ENCODE measurements at places on chromosomes 5 and 9.

DNA sequence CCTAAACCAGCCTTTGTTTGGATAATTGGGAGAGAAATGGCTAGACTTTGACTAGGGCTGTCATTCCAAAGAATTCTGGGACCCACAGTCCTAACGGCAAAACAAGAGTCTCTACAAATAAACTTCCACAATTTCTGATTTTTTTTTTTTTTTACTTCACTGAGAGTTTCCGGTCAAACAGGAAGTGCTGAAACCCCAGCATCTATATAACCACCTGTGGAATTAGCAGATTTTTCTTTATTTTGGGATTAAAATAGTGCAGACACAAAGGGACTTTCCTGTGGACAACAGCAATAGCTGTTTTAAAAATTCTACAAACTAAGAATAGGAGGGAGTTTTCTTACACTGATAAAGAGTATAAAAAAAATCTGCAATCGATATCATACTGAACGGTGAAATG is 157.4 kb downstream of the ARSB start:
- no peak for DNase-seq

GRCh38 chr5:131959136-131959535 is 13.7 kb upstream of the MEIKIN start:
- no peak for DNase-seq

GRCh38 chr5:53479590-53480415 is 626 bp upstream of the FST start:
- DNase-seq: peak; percentile 36

GRCh38 chr9:81032030-81032572 is 657.2 kb downstream of the TLE1 start:
- peak; percentile 58 for DNase-seq

GRCh38 chr9:86529496-86530275 is 175.5 kb upstream of the TUT7 start:
- DNase-seq: no peak

GRCh38 chr5:106121972-106122605 is 1548.6 kb downstream of the EFNA5 start:
- DNase-seq: peak; percentile 38

DNA sequence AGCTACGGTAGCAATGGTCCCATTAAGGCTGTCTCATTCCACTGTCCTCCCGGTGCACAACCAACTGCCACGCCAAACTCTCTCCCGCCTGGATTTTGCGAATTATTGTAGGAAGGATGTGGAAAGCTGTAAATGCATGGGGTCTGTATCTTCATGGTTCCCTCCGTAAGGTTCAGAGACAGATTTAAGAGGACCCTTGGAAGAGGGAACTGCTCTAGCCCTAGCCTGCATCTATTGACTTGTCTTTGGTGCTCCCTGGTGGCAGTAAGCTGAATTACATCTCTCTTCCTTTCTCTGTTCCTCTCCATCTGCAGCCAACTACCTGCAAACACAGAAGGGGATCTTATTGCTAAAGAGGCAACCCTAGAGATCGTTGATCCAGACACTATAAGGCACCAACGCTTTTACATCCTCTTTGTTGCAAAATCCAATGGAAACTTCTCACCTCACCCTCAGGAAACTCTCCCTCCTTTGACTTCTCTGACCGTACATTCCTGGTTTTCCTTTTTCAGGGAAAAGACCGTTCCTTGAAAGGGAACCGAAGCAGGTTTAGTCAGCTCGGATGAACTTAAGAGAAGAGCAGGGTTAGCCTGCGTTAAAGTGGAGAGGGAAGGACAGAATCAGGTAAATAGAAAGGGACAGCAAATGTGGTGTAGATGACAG is 11.9 kb downstream of the CAPSL start:
- DNase-seq: peak; percentile 57

GRCh38 chr5:55711507-55712022 is 559 bp downstream of the SLC38A9 start:
- no peak for DNase-seq

- no peak for DNase-seq
Measured at GRCh38 chr5:146451411-146451810, 4.3 kb downstream of the TCERG1 start.

DNA sequence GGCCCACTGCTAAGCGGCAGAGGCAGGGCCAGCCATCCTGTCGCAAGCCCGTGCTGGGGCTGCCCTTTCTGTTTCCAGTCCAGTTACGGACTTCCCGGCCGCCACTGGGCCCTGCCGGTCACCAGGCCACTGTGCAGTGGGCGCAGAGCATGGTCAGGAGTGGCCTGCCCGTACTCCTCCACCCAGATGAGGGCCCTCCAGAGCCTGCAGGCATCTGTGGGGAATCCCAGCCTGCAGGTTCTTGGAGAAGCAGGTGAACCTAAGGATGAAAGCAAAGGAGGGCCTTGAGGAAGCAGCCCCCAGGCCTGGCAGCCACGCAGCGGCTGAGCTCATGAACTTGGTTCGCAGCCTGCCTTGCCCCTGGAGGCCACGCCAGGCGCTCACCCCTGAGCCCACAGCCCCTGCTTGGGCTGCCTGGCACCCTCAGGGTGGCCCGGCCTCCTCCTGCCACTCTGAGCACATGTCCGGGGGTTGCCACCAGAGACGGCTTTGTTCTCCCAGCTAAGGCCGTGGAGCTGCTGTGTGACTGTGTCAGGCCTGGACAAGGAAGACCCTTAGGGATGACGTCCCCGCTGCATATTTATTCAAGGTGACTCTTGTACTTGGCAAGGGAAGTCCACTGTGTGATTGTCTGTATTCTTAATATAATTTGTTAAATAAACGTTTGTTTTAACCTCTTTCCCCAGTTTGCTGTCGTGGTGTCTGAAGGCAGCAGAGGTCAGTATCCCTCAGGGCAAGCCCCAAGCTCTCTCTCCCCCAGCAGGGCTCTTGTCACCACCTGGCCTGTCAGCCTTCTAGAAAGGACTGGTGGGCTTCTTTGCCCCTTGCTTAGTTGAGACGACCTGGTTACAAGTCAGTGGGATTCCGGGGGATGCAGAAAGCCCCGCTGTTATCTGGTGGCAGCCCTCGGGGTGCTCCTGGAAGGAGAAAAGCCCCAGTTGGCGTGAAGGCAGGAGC is 107.1 kb upstream of the LMX1B start:
- DNase-seq: no peak

DNA sequence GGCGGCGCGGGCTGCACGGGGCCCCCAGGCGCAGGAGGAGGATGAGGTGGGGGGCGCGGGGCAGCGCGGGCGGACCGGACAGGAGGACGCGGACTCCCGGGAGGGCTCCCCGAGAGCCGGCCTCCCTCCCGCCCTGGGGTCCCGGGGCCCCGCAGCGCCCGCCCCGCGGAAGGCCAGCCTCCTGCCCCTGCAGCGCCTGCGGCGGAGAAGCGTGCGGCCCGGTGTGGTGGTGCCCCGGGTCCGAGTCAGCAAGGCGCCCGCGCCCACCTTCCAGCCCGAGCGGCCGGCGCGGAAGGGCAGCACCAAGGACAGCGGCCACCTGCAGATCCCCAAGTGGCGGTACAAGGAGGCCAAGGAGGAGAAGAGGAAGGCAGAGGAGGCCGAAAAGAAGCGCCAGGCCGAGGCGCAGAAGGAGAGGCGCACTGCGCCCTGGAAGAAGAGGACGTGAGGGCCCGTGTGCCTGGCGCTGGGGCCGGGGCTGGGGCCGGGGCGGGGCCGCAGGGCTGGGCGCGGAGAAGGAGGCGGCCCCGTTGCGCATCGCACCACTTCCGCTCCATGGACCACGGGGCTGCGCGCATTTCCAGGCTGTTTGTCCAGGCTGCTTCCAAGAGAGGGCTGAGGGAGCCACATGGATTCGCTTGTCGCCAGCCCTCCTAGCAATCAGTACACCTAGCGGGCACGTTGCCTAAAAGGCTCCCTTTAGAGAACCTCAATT is 86.0 kb downstream of the ANKRD33B start:
- no peak for DNase-seq

GRCh38 chr5:125411744-125412560 is 665.5 kb upstream of the ZNF608 start:
- peak; percentile 47 for DNase-seq

- no peak for DNase-seq
Measured at GRCh38 chr5:174342696-174343095, 297.2 kb downstream of the NSG2 start.

DNA sequence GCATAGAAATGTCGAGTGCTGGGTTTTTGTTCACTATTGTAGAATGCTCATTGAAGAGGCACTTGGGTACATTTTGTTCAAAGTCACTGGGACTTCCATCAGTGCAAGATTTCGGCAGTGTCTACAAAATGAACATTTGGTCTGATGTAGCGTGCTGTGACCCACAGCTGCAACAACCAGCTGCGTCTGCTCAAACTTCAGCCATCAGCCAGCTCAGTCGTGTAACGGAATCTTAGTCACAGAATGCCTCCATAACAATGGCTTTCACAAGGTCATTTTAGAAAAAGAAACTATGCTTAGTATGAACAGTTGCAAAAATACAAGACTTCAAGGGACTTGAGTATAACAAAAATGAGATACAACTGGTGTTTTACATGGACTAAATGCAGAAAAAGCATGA is 828.1 kb upstream of the GRAMD2B start:
- no peak for DNase-seq

DNA sequence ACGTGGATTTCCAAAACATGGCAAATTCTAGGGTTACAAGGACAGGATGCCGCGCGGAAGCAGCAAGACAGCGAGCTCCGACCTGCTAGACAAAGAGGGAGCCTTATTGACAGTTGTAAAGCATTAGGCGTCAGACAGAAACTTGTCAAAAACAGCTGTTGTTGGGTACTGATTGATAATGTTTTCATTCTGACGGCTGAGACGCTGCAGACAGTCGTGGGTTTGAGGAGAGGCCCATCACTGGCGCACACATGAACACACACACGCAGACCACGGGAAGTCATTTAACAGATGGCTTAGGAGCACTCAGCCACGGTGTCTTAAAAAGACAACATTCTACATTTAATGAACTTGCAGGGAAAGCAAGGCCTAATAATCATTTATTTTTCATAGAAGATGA is 324.0 kb downstream of the NDUFS4 start:
- DNase-seq: no peak

- DNase-seq: no peak
Measured at GRCh38 chr9:4742246-4742645, 1.2 kb upstream of the AK3 start.

DNA sequence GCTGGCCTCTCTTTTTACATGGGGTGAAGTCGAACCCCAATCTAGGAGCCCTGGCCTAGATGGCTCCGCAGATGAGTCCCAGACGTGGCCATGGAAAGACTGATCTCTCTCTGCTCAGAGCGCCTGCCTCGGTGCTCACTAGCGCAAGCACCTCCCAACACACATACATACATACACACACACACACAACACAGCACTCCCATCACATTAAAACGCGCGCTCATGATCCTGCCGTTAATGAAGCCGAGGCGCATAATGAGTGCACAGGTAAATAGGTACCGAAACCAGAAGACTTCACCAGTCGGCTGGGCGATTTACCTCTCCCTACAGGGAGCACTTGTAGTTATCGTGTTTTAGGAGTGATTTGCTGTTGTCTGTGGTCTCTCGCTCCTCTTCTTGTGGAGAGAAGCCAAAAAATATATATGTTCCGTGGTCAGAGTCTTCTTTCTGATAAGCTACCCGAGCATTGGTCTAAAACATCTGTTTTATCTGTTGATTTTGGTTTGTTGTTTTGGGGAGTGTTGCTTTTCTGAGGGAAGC is 207.7 kb downstream of the MEF2C start:
- no peak for DNase-seq

- no peak for DNase-seq
Measured at GRCh38 chr9:68953771-68954170, 60.1 kb downstream of the PRKACG start.

GRCh38 chr5:150624334-150625163 is 15.9 kb upstream of the SYNPO start:
- peak; percentile 68 for DNase-seq

- DNase-seq: no peak
Measured at GRCh38 chr5:55700745-55701144, 11.4 kb downstream of the SLC38A9 start.

- no peak for DNase-seq
Measured at GRCh38 chr5:3996707-3997336, 401.2 kb downstream of the IRX1 start.

GRCh38 chr9:120465685-120466407 is 114.1 kb downstream of the CDK5RAP2 start:
- DNase-seq: no peak

DNA sequence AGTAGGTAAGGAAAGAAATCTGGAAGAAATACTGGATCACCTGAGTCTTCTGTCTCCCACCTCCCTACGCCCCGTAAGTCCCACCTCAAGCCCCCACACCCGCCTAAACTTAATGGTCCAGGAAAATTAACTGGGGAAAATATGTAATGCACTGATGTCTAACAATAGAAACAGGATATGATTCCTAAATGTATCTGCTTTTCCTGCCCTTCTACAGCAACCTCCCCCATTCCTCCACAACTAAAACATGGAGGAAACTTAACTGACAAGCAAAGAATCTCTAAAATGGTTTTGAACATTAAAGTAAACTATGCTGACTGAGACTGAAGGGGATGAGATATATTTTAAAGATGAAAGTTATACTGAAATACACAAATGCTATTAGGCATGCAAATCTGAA is 10.4 kb downstream of the RFX3 start:
- no peak for DNase-seq

- DNase-seq: no peak
Measured at GRCh38 chr5:5124231-5124630, 15.9 kb upstream of the ADAMTS16 start.

DNA sequence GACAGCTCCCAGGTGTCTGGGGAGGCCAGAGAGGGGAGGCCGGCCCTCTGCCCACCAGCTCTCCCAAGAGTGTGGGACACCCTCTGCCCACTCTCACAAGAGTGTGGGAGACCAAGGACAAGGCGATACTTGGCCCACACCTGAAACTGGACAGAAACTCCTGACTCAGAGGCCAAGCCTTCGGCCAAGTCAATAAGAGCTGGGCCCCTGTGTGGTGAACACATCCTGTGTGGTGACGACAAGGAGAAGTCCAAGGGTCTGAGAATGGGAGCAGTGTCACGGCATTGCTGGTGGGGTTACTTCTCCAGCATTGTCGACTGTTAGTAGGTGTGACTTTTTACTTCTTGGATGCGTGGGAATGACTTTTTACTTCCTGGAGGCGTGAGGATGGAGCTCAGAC is 14.6 kb upstream of the F2RL1 start:
- DNase-seq: peak; percentile 68

DNA sequence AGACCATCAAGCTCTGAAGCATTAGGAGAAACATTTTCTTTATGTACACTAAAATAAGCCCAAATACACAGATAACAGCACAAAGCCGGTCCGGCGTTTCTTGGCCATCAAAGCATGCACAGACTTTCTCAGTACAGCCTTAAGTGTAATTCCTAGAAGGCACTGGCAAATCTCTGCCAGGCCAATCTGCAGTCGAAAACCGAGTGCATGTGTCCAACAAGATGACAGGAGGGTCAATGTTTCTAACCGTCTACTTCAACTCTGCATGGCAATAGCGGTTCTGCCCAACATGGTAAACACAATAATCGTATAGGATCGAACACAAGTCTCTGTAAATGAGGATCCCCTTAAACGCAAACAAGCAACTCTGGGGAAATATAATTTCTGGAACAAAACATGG is 1.1 kb downstream of the ARL15 start:
- peak; percentile 22 for DNase-seq

GRCh38 chr5:159130871-159131270 is 31.2 kb upstream of the EBF1 start:
- DNase-seq: no peak

GRCh38 chr9:114097613-114098020 is 1.5 kb downstream of the KIF12 start:
- DNase-seq: peak; percentile 66

All from Daoy (cell line).